C1 segment of cervical spinal cord (tissue), 14 donors: ENCODE measurements at places on chromosomes 13 and 19.

DNA sequence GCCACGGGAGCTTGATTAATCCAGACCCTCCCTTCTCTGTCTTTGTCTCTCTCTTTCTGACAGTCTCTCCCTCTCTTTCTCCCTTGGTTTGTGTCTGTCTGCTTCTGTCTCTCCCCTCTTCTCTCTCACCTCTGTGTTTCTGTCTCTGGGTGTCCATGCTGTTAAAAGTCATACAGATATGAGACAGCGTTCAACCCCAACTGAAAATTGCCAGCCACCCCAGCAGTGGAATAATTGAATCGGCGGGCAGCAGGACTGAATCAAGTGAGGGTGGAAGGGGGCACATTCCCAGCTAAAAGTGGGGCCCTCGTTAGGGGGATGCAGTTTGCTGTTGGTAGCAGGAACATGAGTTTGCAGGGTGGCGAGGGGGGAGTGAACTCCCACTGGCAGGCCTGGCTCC is 43.7 kb downstream of the TINCR start:
- DNase-seq, result no peak

- DNase-seq, result no peak
These were observed 7.5 kb downstream of the ELAVL1 start for GRCh38 chr19:7997809-7998480.

GRCh38 chr13:110624766-110625756 is 9.7 kb downstream of the NAXD start:
- DNase-seq, result no peak

- no peak for DNase-seq
These were observed 65.7 kb downstream of the KLF12 start for GRCh38 chr13:74068471-74068870.
